Peyer's patch (tissue), 4 donors: ENCODE measurements at places on chromosomes 6 and 20. TPM values are rescaled to one million over a fixed set of nuclear protein-coding genes. Genes with fewer than 3 reads are reported as not detected.

Gene LBP
- total RNA-seq, result not detected

Gene PNLDC1
- total RNA-seq, result not detected

DNA sequence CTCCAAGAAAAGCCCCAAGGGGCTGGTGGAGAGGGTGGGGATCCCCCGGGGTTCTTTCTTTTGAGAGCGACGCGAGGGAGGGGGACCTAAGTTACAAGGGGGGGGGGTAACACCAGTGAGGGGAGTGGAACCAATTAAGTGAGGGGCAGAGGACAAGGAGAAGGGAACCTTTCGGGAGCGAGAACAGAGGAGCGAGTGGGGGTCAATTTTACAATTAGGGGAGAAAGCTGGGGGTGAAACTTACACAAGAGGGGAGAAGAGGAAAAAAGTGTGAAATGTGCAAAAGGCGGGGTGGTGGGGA is 548 bp downstream of the SALL4 start:
- no peak for DNase-seq

Gene IMPG1
- total RNA-seq, result not detected

GRCh38 chr20:20827992-20828597 is 115.7 kb upstream of the RALGAPA2 start:
- DNase-seq, result no peak

- no peak for DNase-seq
Measured at GRCh38 chr6:130027948-130028347, 9.6 kb downstream of the L3MBTL3 start.

DNA sequence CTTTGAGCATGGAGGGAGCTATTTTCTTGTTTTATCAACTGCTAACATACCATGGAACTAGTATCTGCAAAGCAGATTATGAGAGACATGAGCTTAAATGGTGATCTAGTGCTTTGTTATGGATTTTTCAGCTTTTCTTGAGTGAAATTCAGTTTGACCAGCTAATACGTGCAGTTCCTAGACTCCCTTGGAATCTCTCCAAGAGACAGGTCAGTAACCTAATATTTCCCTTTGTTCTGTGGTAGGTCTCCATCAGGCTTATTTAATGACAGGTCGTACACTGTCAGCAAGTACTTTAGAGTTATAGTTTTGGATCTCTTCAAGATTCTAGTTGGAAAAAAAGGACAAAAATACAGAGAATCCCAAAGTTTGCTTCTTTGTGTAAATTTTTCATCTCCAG is 43.9 kb downstream of the HDAC2 start:
- no peak for DNase-seq

DNA sequence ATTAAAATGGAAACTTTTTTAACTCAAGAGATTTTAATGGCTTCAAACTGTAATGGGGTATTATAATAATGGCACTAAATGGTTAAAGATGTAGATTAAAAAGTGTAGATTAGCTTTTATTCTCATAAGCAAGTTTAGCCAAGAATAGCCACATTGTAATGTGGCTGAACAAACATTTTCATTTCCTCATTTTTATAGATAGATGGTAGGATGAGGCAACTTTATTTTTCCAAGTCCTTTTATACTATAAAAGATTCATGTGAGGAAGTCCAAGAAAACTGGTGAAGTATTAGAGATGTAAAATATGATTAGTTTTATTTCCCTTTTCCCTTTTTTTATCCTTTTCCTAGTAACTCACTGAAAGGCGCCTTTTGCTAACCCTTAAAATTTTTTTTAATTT is 88.8 kb downstream of the ATRN start:
- DNase-seq, result no peak

Gene FAM83B
- 36.6 TPM for total RNA-seq
